ENCODE measurements at places on chromosomes 13 and 19.

DNA sequence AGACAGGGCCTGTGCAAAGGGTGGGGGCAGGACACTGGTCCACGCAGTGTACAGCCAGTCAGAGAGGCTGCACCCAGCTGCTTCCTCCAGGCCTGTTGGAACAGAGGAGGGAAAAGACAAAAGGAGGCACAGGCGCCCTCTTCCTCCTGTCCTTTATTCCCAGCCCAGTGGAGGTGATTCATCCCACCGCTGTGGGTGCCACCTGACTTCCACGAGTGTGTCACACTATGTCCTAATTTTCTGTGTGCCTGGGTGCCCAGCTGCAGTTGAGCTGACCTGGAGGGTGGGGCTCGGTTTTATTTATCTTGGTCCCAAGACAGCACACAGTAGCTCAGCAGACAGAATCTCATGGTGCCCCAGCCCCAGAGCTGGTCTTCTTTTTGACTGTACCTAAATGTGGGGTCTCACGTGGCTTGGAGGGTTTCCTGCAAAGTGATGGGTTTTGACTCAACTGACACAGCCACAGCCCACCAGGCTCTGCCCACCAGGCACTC lies 9.0 kb downstream of the EPS15L1 start:
- H3K4me3 ChIP-seq, result no peak overlapping the region
- H3K27ac ChIP-seq, result peak overlapping the region; percentile 3
- H3K36me3 ChIP-seq, result no peaks in the 10 kb centered on the region
- no peak for DNase-seq
- H3K4me1 ChIP-seq, result peaks cover 52% of the 10 kb centered on the region

- DNase-seq, result no peak
- H3K4me1 ChIP-seq, result peaks cover 3% of the 10 kb centered on the region
- H3K36me3 ChIP-seq, result no peaks in the 10 kb centered on the region
- no peak overlapping the region for H3K27ac ChIP-seq
- no peak overlapping the region for H3K4me3 ChIP-seq
- H3K27me3 ChIP-seq, result no peaks in the 10 kb centered on the region
Observed at GRCh38 chr13:41273831-41274441, 10.6 kb upstream of the MTRF1 start.

- no peak for DNase-seq
- H3K4me1 ChIP-seq, result peaks cover 7% of the 10 kb centered on the region
- peaks cover 5% of the 10 kb centered on the region for H3K27me3 ChIP-seq
- no peak overlapping the region for H3K4me3 ChIP-seq
Observed at GRCh38 chr19:35117116-35117515, 1.5 kb downstream of the FXYD3 start.

- H3K36me3 ChIP-seq, result no peaks in the 10 kb centered on the region
- no peak for DNase-seq
- no peaks in the 10 kb centered on the region for H3K4me1 ChIP-seq
- H3K4me3 ChIP-seq, result no peak overlapping the region
- no peak overlapping the region for H3K27ac ChIP-seq
- H3K27me3 ChIP-seq, result no peaks in the 10 kb centered on the region
Observed at GRCh38 chr13:23086968-23087623, 93.7 kb upstream of the SGCG start.

DNA sequence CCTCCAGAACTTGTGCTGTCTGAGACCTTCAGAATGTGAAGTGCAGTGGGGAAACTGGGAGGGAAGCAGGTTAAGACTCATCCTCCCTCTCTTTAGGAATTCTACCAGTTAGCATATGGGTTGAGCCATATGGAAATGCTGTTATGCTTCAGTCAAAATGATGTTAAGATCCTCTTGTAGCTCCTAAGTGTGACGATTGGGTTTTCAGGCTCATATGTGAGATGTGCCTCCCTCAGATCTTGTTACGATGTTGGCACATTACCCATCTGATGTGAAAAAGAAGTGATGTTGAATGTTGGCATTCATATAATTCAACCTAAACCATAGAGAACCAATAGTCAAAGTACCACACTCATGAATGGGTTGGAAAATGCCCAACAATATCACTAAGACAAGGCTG lies 67.8 kb upstream of the IPO5 start:
- no peaks in the 10 kb centered on the region for H3K4me1 ChIP-seq
- H3K4me3 ChIP-seq, result no peak overlapping the region
- H3K27ac ChIP-seq, result no peak overlapping the region

DNA sequence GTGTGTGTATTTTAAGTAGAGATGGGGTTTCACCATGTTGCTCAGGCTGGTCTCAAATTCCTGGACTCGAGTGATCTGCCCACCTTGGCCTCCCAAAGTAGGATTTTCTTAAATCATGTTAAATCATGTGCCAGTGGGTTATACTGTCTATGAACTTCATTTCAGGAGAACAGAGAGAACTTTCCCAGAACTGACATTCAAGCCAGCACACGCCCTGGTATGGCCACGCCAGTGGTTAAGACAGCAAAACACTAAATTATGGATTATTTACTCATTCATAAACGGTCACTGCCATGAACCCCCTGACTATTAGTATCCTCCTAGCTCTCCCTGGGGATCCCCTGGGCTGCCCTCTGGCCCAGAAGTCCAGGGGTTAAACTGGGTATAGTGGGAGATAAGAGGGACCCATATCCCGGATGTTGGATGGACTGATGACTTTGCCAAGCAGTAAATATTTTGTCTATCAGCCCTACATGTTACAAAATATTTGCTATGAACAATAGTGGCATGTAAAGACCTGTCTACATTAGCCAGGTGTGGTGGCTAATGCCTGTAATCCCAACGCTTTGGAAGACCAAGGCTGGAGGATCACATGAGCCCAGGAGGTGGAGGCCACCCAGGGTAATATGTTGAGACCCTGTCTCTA lies 16.1 kb upstream of the STRN4 start:
- H3K4me3 ChIP-seq, result no peak overlapping the region
- H3K27me3 ChIP-seq, result no peaks in the 10 kb centered on the region
- H3K27ac ChIP-seq, result no peak overlapping the region
- DNase-seq, result no peak

GRCh38 chr13:70042193-70042592 lies 65.4 kb upstream of the ATXN8OS start:
- no peak for DNase-seq
- no peak overlapping the region for H3K27ac ChIP-seq
- H3K4me3 ChIP-seq, result no peak overlapping the region
- H3K27me3 ChIP-seq, result no peaks in the 10 kb centered on the region

- H3K27me3 ChIP-seq, result no peaks in the 10 kb centered on the region
- no peaks in the 10 kb centered on the region for H3K36me3 ChIP-seq
- no peaks in the 10 kb centered on the region for H3K4me1 ChIP-seq
- DNase-seq, result no peak
Observed at GRCh38 chr19:17646441-17646840, 41.7 kb downstream of the UNC13A start.

DNA sequence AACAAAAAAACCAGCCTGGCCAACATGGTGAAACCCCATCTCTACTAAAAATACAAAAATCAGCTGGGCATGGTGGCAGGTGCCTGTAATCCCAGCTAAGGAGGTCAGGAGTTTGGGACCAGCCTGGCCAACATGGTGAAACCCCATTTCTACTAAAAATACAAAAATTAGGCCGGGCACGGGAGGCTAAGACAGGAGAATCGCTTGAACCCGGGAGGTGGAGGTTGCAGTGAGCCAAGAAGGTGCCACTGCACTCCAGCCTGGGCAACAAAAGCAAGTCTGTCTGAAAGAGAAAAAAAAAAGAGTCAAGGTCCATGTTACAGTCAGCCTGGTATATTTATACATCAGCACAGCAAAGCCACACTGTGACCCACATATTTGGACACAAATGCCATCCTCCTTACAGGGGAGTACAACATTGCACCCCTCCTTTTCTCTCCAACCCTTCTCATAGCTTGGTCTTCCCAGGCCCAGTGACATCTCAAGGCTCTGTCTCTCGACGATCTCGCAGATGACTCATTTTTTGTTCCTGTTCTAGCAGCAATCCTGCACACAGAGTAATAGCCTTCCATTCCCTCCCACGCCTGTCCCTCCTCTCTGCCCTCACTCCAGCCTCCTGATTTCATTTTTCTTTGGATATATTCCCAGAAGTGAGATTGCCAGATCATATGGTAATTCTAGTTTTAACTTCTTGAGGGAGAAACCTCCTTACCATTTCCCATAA lies 21.0 kb upstream of the DPP9 start:
- no peaks in the 10 kb centered on the region for H3K36me3 ChIP-seq
- no peak overlapping the region for H3K4me3 ChIP-seq
- H3K27ac ChIP-seq, result no peak overlapping the region
- no peak for DNase-seq

DNA sequence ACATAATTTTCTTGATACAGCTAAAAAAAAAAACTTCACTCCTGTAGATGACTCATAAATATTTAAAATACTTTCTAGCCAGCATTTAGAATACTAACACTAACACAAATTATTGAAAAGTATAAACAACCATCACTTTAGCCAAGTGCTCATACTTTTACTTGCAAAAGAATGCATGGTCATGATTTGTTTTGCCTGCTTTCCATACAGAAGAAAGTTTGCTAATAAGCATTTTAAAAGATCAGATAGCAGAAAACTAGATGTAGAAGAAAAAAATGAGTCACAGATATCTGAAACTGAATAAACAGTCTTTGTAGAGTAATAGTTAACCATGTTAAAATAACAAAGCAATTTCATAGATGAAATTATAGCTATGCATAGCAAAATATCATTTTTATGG lies 2280.4 kb upstream of the PCDH20 start:
- no peaks in the 10 kb centered on the region for H3K27me3 ChIP-seq
- no peak for DNase-seq
- H3K4me3 ChIP-seq, result no peak overlapping the region
- H3K36me3 ChIP-seq, result no peaks in the 10 kb centered on the region

GRCh38 chr13:110227416-110227815 lies 79.5 kb downstream of the COL4A1 start:
- H3K4me3 ChIP-seq, result no peak overlapping the region
- DNase-seq, result no peak
- H3K27ac ChIP-seq, result no peak overlapping the region
- H3K27me3 ChIP-seq, result no peaks in the 10 kb centered on the region
- no peaks in the 10 kb centered on the region for H3K4me1 ChIP-seq

GRCh38 chr13:50128428-50128931 lies 113.2 kb downstream of the KCNRG start:
- H3K27me3 ChIP-seq, result peaks cover 45% of the 10 kb centered on the region
- H3K36me3 ChIP-seq, result no peaks in the 10 kb centered on the region
- H3K4me1 ChIP-seq, result peaks cover 58% of the 10 kb centered on the region

DNA sequence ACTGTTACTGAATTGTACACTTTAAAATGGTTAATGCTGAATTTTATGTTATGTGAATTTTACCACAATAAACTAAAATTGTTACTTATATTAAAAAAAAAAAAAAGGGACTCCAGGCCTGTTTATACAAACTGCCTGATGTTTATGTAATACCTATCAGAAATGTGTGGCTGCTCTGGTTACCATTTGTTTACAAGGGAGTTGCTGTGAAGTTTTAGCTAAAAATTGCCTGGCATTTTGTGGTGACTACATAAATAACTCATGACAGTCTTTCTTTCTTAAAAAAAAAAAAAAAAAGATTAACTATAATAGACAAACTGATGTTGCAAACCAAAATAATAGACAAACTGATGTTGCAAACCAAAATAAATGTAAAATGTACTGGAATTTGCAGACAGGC lies 71.8 kb downstream of the CDADC1 start:
- DNase-seq, result no peak
- H3K4me1 ChIP-seq, result no peaks in the 10 kb centered on the region
- H3K4me3 ChIP-seq, result no peak overlapping the region
- no peaks in the 10 kb centered on the region for H3K27me3 ChIP-seq
- H3K27ac ChIP-seq, result no peak overlapping the region
